ENCODE measurements at places on chromosomes 7 and 10.

- no peak for DNase-seq
Observed at GRCh38 chr7:12728192-12728538, 40.7 kb downstream of the ARL4A start.

DNA sequence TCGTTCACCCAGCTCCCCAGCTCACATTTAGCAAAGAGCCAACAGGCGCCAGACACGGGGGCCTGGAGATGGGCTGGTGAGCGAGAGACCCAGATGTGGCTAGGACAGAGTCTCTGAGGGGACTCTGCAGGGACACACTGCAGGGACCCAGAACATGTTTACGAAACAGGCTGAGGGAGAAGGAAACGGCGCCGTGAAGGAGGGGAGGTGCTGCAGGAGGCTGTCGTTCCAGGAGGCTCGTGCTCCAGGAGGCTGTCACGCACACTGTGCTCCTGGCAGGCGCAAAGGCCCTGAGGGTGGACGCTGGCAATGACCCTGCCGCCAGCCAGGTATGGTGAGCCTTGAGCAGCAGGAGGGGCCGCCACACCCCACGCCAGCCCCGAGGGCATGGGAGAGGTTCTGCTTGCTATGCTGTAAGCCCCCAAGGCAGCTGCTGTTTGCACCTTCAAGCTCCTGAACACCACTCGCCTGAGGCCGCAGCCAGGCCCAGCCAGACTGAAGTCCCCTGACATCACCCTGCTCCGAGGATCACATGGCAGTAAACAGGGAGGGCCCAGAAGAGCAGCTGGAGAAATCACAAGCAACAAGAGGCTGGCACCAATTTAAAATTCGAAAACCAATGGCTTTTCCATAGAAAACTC is 27.3 kb downstream of the ADAP1 start:
- DNase-seq, result no peak

- no peak for DNase-seq
Observed at GRCh38 chr7:15504351-15504750, 57.5 kb downstream of the AGMO start.

DNA sequence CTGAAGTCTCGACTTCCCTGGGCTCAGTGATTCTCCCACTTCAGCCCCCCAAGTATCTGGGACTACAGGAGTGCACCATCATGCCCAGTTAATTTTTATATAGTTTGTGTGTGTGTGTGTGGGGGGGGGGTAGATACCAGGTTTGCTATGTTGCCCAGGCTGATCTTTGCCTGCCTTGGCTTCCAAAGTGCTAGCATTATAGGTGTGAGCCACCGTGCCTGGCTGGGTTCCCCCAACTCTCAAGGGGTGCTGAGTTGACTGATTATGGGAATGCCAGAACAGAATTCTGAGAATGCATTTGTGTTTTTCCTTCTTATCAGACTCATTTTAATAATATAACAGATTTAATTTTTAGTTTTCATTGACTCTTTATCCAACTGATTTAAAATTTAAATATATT is 19.5 kb downstream of the RPA3 start:
- no peak for DNase-seq

DNA sequence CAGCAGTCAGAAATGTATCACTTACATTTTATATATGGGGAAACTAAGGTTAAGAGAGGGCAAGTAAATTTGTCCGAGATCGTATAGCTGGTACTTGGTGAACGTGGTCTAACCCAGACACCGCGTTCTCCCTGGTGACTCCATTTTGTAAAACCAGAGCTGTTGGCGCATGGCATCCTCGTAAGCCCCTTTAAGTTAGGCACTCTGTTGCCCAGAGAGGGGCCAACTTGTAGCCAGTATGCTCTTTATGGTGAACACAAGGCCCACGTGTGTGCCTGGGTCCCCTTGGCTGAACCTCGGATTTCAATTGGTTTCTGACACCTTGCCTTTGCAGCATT is 39.7 kb upstream of the ZNF518A start:
- DNase-seq, result no peak

GRCh38 chr7:125773113-125773785 is 843.6 kb upstream of the POT1 start:
- DNase-seq, result no peak

DNA sequence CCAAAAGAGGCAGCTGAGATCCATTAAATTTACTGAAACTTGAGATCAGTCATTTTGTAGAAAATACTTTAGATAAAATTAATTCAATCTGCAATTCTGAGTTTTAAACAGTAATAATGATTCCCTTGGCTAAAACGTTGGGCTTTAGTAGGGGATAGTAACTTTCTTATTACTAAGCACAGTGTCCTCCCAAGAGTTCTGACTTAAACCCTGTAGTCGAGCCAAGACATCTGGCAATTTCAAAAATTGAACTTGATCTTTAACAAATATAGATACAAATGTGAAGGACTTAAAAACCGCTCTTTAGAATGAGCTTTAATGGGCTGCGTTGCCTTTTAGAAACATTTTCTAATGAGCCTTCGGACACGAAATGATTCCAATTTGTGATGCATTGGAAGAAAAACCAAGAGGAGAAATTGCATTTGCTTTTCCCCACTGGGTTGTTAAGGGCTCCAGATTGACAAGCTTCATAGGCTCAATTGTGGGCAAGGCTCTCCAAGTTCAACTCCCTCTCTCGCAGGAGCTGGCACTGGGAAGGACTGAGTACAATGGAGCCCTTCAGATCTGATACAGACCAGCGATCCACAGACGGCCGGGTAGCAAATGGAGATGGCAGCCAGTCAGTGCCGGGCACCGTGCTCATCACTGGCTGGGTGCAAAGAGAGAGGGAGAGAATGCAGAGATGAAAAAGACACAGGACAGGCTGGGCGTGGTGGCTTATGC is 921.3 kb upstream of the AUTS2 start:
- no peak for DNase-seq

- DNase-seq, result no peak
Observed at GRCh38 chr7:95376632-95377400, 19.4 kb downstream of the PON3 start.

GRCh38 chr10:124414076-124414475 is 4.6 kb downstream of the OAT start:
- DNase-seq, result no peak

DNA sequence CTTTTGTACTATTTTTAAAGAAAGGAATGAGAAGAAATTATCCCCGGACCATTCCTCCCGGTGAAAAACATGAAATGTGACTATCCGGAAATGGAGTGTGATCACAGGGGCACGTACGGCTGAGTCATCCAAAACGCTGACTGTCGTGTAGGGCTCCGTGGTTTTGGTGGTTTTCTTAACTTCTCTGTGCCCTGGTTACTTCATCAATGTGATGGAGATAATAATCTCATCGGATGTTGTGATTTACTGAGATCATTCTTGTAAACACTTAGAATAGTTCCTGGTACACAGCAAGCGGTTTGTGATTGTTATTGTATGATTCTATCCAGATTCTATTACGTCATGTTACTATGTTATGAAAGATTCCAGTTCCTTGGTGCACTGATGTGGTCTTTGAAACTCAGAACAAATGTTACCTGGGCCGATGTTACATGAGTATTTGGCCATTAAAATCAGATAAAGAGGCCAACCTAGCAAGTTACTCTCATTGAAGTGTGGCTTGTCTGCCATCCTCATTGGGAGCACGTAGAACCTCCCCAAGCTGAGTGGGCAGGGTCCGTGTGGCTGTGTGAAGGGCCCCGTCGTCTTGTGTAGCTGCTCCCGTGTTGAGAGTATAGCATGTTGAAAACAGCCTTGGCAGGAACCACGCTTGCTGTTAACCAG is 99.5 kb downstream of the CAMK1D start:
- peak; percentile 38 for DNase-seq

- DNase-seq, result no peak
Observed at GRCh38 chr7:28790467-28790866, 167.7 kb downstream of the TRIL start.

GRCh38 chr10:36671607-36672006 is 453.8 kb upstream of the ANKRD30A start:
- no peak for DNase-seq

DNA sequence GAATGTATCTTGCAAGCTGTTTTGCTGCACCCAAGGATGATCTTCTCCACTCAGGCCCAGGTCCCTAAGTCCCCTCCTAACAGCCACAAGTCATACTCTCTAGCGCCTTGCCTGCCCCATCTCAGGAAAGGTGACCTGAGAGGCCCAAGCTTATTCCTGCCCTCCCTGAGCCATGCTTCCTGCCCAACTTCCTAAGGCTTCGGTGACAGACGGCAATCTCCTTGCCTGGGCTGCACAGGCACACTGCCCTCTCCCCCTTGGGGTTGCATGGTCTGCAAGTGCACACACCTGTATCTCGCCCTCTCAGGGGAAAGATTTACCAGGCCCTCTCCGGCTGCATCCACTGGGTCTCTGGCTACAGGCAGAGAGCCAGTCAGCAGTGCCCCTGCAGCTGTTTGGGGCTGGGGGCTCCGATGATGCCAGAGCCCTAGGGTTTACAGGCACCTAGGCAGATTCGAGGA is 771 bp upstream of the ADIRF start:
- DNase-seq, result no peak

GRCh38 chr10:66365686-66366085 is 560.1 kb upstream of the LRRTM3 start:
- no peak for DNase-seq

DNA sequence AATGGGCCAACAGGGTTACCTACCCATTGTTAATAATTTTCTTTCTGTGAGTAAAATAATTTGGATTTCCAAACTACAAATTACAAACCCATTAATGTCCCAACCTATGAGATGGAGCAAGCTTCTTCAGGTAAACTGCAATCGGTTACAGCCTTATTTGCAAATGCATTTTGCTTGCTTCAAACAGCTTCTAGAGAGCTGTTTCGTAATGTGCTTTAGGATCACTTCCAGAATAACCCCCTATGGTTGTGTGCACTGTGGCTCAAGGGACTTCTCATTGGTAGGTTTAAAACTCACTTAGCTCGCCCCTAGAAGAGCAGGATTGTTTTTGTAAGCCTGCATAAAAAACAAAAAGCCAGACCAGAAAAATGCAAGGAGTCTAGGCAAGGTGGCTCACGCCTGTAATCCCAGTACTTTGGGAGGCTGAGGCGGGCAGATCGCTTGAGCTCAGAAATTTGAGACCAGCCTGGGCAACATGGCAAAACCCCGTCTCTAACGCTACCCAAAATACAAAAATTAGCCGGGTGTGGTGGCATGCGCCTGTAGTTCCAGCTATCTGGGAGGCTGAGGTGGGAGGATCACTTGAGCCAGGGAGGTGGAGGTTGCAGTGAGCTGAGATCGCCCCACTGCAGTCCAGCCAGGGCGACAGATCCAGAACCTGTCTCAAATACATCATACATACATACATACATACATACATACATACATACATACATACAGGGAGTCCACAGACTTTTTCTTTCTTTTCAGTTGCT is 3.3 kb upstream of the MAP3K8 start:
- no peak for DNase-seq

DNA sequence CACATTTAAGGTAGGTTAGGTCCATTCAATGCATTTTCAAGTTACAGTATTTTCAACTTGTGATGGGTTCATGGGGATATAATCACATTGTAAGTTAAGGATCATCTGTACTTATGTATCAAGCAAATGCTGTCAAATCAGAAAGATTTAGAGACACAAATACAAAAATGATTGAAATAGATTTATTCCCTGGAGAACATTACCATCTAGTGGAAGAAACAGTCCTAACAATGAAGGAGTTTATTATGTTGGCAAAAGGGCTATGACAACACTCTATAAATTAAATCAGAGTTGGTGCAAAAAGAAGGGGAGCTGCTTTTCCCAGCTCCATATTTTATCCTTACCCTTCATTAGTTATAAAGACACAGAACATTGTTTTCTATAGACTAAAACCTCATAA is 69.0 kb downstream of the PRSS58 start:
- no peak for DNase-seq

DNA sequence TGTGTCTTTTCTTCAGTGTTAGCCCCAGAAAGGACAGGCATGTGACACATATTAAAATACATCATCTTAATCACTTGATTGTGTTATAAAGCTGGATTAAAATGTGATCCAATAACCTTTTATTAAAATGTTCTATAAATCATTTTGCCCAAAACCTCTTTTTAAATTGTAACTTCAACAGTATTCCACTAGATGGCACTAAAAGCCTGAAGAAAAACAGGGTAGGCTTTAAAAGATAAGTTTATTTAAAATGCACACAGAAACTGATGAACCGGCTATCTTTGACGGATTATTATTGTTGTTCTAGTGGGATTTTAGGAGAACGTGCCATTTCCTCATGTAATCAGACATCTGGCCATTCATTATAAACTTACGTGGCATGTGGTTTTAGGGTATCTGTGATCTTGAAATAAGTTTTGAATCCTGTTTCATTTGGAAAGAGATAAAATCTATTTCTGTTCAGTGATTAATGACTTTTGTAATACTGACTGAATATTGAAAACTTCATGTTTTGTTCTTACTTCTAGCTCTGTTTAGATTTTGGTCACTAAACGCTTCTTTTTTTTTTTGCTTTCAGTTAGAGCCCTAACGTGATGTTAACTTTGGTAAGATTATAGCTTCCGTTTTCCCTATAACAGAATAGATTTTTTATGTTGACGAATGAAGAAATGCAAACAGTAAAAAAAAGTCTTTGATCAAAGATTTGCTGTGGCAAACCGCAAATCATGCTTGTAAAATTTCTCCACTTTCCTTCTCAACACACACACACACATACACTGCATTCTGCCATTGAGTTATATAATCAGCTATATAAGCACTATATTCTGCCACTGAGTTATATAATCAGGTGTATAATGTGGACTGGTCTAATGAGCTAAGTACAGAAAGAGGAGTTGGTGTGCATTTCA is 13.6 kb downstream of the VPS50 start:
- no peak for DNase-seq

GRCh38 chr10:9010093-9010492 is 955.6 kb downstream of the GATA3 start:
- DNase-seq, result no peak
